ENCODE measurements at places on chromosomes 4 and X.

DNA sequence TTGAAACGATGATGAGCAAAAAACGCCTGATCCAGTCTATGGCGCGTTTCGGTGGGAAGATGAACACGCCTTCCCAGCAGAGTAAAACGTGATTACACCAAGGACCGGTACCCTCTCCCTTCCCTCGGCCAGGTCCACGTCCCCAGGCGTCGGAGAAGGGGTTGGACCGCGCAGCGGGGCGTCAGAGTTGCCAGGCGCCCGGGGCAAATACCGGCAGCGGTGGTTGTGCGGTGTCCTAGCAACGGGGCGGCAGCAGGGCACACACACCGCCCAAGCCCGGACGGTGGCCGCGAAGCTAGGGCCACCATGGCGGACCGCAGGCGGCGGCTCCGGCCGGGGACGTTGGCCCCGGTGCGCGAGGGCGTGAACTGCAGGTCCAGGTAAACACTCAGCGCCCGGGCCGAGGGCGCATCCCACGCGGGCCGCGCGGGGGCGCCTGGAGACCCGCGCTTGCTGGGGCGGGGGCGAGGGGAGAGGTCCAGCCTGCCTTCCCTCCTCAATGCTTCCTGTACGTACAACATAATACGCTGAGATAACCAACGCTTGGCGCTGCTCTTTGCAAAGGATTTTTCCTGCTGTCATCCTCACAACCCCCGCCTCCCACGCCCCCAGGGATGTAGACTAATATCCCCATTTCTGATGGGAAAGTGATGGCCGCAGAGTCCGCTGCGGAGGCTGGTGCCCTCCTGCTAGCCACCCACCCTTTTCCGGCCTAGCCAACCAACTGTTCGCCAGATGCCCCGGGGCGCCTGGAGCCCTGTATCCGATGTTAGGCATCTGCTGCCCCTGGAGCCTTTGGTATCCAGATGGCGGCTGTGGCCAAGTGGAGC is at the start of gene FAM47E:
Gene FAM47E (plus strand): TSS at position 281 of the 830 bp plus-strand sequence. CDS start 26 bp downstream, at position 307.
- no peak for DNase-seq

DNA sequence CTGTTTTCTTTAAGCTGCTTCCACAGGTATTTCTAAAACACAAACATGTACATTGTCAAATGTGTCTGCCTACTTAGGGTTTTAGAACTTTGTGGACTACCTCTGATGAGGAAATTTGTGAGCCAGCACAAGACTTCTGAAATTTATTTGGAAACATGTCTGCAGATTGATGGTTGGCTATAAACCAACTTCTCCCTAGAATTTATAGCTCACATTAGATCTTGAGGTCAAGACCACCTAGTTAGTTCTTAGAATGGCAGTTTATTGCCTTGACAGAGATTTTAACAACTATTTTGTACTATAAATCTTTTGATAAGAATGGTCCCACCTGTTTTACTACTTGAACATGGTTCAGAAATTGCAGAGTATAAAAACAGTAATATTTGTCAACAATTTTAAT is 72.7 kb upstream of the AADAT start:
- no peak for DNase-seq

DNA sequence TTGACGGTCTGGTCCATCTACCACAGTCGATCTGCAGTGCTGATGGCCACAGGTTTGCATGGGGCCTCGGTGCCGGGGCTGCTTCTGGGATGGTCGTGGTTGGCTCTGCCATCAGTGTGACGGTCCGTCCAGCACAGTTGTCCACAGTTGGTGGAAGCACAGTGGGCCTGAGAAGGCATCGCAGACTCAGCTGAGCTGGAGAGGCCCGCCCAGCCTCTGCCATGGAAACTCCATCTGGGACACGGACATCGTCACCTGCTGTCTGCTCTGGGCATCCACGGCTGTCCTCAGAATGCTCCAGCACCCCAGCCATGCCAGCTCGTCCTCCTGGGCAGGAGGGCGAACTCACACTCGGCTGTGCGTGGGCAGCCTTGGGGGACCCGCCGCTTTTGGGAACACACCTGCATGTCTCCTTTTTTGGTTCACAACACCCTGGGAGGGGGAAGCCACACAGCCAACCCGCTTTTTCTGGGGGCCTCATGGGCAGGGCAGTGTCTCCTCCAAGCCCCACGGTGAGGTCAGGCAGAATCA is 33.0 kb downstream of the ABLIM2 start:
- DNase-seq, result no peak

DNA sequence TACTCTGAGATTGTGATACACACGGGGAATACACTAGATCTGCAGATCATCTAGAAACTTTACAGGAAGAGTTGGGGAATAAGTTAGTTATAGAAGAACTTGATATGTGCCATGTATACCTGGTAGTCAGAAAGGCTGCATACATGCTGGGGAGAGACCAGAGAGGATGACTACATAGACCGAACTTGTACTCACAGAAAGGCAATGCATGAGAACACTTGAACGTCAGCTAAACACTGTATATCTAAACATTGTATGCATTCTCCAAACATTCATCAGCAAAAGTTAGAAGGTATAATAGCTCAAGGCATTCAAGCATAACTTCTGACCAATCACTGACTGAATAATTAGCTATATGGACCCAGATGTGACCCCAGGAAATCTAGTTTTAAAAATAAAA is 78.0 kb upstream of the PDHA2 start:
- no peak for DNase-seq

GRCh38 chr4:107432451-107432850 is 287.6 kb downstream of the PAPSS1 start:
- DNase-seq, result no peak

GRCh38 chr4:150068300-150068960 is 9.8 kb upstream of the DCLK2 start:
- no peak for DNase-seq

- no peak for DNase-seq
Observed at GRCh38 chr4:81398379-81398778, 73.3 kb downstream of the RASGEF1B start.

Measured in stimulated activated CD4-positive, alpha-beta T cell treated with anti-CD3 and anti-CD28 coated beads, Interleukin-12 subunit alpha, Interleukin-12 subunit beta, amount 100 ng/mL, for 24 hours (primary cell).